ENCODE measurements at places on chromosomes 7 and 10.

DNA sequence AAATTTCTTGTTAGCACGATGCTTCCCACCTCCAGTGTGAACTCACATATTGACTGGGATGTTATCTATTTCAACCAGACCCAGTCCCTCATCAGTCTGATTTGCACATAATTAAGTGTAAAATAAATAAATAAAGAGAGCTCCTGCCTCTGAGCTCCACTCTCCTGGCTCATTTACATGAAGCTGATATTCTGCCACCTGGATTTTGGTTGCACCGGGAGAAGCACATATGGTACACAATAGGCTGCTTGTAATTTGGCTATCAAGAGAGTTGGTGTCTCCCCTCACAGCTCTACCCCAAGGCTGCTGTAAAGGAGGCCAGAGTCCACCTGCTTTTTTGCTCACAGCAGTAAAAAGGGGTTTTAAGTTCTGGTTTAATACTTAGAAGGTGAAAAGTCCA lies 610.5 kb downstream of the KCNMA1 start:
- no peak for DNase-seq

DNA sequence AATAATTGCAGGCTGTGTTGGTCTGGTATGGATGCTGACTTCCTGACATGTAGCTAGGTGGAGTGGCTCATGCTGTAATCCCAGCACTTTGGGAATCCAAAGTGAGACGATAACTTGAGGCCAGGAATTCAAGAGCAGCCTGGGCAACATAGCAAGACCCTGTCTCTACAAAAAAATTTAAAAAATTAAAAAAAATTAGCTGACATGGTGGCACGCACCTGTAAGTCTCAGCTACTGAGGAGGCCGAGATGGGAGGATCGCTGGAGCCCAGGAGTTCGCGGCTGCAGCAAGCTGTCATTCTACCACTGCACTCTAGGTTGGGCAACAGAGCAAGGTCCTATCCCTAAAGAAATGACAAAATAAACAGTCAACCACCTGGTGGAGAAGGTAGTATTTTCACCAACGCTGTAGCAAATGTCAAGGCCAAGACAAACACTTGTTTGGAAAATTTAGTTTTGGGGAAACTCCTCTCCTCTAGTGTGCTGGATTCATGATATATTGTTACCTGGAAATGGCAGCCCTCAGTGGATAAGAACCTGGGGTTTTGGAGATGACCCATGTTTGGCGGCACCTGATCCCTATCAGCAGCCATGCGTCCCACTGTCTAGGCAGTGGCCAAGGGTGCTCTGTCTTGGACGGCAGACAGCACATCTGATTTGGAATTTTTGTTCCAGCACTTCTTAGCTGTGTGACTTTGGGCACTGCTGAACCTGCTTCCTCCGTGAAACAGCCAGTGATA lies 29.5 kb downstream of the CUX1 start:
- no peak for DNase-seq

- DNase-seq: no peak
These were observed 193.5 kb downstream of the AUTS2 start for GRCh38 chr7:69791739-69792138.

GRCh38 chr7:134254311-134254710 lies 62.4 kb downstream of the SLC35B4 start:
- no peak for DNase-seq

DNA sequence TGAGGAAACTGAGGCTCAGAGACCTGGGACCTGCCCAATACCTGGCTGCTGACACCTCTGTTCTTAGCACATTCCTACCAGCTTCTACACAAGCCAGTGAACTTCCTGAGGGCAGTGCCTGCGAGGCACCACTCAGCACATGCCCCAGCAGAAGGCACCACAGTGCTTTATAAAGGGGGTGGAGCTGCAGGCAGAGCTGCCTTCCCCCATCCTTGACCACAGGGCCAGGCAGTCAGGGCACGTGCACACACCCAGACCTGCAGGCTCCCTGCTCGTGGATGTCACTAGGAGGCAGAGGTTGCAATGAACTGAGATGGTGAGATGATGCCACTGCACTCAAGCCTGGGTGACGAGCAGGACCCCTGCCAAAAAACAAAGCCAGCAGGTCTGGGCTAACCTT lies 39.2 kb upstream of the TUBB8 start:
- DNase-seq: no peak
